Stomach (tissue), 19 donors: ENCODE measurements at places on chromosomes 3 and 15. TPM values are rescaled to one million over a fixed set of nuclear protein-coding genes. Genes with fewer than 3 reads are reported as not detected.

- no peak for DNase-seq
- H3K4me3 ChIP-seq = no peak overlapping the region
- H3K36me3 ChIP-seq = peaks cover 43% of the 10 kb centered on the region
- H3K27me3 ChIP-seq = no peaks in the 10 kb centered on the region
- H3K4me1 ChIP-seq = no peaks in the 10 kb centered on the region
These were observed 325.9 kb upstream of the CTDSPL start for GRCh38 chr3:37535526-37536432.

DNA sequence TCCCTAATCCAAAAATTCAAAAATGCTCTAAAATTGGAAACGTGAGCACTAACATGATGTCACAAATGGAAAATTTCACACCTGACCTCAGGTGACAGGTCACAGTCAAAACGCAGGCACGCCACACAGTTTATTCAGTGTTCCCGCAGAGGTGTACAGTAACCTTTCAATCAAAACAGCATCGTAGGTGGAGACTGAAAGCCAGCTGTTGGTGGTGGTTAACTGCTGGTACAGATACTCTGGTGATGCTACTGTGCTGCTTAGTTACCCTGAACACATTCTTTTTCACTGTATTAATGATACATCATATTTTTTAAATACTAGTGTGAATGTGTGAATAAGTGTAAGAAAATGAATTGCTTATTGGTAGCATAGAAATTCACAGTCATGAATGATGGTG, 23.8 kb downstream of the RAB11A start:
- H3K4me3 ChIP-seq = no peak overlapping the region
- no peaks in the 10 kb centered on the region for H3K27me3 ChIP-seq
- no peak overlapping the region for H3K27ac ChIP-seq
- no peaks in the 10 kb centered on the region for H3K4me1 ChIP-seq
- peaks cover 66% of the 10 kb centered on the region for H3K36me3 ChIP-seq
- DNase-seq = no peak

DNA sequence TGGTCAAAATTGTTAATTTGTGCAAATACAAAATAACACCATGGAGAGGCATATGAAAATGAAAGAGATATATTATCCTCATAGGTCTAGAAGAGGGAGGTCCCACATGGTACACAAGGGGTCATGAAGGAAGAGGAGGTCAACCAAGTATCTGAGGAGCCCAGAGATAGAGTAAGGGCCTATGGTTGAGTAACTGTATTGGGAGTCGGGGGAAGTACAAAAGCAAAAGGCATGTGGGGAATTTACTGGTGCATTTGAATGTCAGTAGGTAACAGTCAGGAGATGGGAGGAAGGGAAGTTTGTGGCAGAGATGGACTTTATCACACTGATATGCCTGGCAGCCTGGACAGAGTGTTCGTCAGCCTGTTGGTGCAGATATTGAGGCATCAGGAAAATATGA, 1113.7 kb downstream of the OTOL1 start:
- H3K27me3 ChIP-seq = no peaks in the 10 kb centered on the region
- H3K4me3 ChIP-seq = no peak overlapping the region
- DNase-seq = no peak
- no peak overlapping the region for H3K27ac ChIP-seq
- no peaks in the 10 kb centered on the region for H3K36me3 ChIP-seq
- no peaks in the 10 kb centered on the region for H3K4me1 ChIP-seq

GRCh38 chr15:40474581-40474980, 3.8 kb downstream of the CHST14 start:
- H3K36me3 ChIP-seq = no peaks in the 10 kb centered on the region
- no peaks in the 10 kb centered on the region for H3K27me3 ChIP-seq
- DNase-seq = no peak
- no peak overlapping the region for H3K27ac ChIP-seq
- peaks cover 21% of the 10 kb centered on the region for H3K4me1 ChIP-seq
- no peak overlapping the region for H3K4me3 ChIP-seq

DNA sequence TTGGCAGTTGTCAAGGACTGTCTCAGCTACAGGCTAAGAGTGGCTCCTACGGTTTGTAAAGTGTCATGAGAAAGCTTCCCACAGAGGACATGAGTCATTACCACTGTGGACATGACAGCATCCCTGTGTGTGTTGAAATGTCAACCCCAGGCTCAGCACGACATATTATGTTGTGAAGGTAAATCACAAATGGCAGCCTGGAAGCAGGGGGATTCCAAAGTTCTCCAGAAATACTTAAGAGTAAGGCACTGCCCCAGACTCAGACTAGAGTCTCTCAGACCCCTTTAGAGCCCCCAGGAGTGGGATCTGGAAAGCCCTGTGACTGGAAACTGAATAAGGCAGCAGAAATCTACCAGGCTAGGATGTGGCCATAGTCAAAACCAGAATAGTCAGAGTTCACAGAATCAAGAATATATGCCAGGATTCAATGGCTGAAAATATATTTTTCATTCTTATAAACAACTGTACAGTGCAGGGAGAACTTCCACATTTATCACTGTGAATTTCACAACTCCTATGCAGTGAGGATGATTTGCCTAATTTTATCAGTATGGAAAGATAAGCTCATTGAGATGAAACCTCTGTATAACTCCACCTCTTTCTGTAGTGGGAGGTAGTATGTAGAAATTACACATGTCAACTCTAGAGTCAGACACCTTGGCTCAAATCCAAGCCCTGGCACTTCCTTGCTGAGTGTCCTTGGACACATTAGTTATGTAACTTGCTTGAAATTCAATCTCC, 237.1 kb upstream of the CFAP20DC start:
- H3K4me3 ChIP-seq = no peak overlapping the region
- no peaks in the 10 kb centered on the region for H3K36me3 ChIP-seq
- H3K4me1 ChIP-seq = no peaks in the 10 kb centered on the region
- peak; percentile 31 for DNase-seq
- H3K27ac ChIP-seq = no peak overlapping the region

DNA sequence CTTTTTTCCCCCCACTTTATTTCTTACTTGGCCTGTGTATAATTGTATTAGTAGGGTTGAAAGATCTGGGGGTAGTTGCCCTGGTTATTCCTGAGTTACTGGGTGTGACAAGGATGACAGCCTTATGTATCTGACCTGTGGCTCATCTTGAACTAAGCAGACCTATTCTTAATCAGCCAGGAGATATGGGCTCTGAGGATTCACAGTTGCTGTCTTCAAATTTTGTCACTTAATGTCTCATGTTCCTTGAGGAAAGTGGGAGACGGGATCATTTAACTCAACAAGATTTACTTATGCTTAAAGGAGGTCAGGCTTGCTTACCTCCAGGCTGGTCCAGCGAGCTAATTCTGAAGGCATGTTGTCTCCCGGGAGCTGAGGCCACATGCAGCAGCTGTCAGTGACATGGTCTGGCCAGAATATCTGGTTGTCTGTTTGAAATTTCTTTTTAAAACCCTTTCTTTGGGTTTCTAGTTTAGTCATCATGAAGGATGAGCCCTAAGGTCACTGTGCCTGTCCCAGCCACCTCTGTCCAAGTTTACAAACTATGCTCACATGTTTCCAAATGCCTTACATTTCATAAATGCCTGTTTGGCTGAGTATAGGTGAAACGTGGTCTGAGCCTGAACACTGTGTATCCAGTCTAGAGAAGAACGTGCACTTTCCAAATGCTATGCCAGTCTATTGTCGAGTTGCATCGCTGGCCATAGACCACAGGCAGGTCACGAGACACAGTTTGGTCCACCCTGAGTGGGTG, 26.8 kb downstream of the LRTM1 start:
- no peak overlapping the region for H3K27ac ChIP-seq
- no peaks in the 10 kb centered on the region for H3K36me3 ChIP-seq
- H3K27me3 ChIP-seq = no peaks in the 10 kb centered on the region
- no peak overlapping the region for H3K4me3 ChIP-seq
- H3K4me1 ChIP-seq = peaks cover 5% of the 10 kb centered on the region

GRCh38 chr3:126438746-126439145, 36.9 kb downstream of the ZXDC start:
- H3K4me3 ChIP-seq = no peak overlapping the region
- no peaks in the 10 kb centered on the region for H3K27me3 ChIP-seq
- H3K4me1 ChIP-seq = no peaks in the 10 kb centered on the region
- peaks cover 39% of the 10 kb centered on the region for H3K36me3 ChIP-seq
- peak; percentile 17 for DNase-seq

DNA sequence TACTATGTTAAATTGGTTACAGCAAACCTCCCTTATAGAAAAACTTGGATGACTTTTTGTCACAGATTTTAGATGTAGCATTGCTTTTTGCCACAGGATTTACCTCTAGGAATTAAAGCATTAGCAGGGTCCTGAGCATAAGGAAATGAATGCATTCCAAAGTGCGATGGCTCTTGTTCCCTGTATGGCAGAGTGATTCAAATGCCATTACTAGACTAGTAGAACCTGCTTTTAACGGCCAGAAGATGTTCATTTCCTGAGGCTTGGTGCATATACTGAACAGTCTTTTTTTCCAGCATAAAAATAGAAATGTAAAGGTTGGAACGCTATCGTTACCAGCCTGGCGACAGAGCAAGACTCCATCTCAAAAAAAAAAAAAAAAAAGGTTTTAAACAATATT, 59.4 kb downstream of the WNT5A start:
- no peak for DNase-seq
- no peaks in the 10 kb centered on the region for H3K27me3 ChIP-seq
- no peak overlapping the region for H3K27ac ChIP-seq
- H3K4me3 ChIP-seq = no peak overlapping the region
- no peaks in the 10 kb centered on the region for H3K4me1 ChIP-seq

GRCh38 chr15:90205886-90206285, 4.8 kb downstream of the SEMA4B start:
- H3K27ac ChIP-seq = no peak overlapping the region
- peaks cover 77% of the 10 kb centered on the region for H3K4me1 ChIP-seq
- no peak for DNase-seq
- H3K36me3 ChIP-seq = peaks cover 65% of the 10 kb centered on the region
- no peaks in the 10 kb centered on the region for H3K27me3 ChIP-seq

- no peaks in the 10 kb centered on the region for H3K4me1 ChIP-seq
- H3K27me3 ChIP-seq = no peaks in the 10 kb centered on the region
- peak; percentile 26 for DNase-seq
- H3K27ac ChIP-seq = no peak overlapping the region
- no peak overlapping the region for H3K4me3 ChIP-seq
- no peaks in the 10 kb centered on the region for H3K36me3 ChIP-seq
These were observed 124.0 kb downstream of the NR1D2 start for GRCh38 chr3:24069045-24069444.

DNA sequence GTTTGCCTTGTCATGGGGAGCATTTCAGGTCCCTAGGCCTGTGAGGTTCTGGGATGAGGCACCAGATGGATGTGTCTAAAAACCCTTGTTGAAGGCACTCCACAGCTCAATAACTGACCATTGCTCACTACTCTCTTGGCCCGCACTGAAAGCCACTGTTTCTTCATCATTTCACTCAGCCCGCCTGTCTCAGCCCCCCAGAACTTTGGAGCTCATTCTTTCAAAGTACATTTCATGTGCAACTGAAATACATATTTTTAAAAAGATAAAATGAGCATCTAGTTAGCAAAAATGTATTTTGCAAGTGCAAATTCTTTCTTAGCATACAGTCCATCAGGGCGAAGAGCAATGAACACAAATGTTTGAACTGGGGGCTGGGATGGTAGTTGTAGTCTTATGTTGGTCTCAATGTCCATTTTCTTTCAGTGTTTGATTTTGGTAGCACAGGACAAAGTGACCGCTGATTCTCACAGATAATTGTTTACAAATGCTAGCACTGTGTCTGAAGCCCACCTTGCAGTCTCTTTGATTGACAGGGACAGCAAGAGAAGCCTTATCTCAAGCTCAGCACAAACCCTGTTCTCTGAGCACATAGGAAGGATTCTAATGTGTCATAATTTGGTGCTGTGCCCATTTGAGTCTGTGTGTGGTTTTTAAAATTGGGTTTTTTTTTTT, 19.6 kb downstream of the HEMK1 start:
- no peak for DNase-seq
- no peak overlapping the region for H3K27ac ChIP-seq
- H3K27me3 ChIP-seq = no peaks in the 10 kb centered on the region
- H3K4me3 ChIP-seq = no peak overlapping the region

The ARMC8 gene
- total RNA-seq = 57.2 TPM

The FETUB gene
- not detected for total RNA-seq

The IGSF11 gene
- total RNA-seq = 0.58 TPM

The UTS2B gene
- not detected for total RNA-seq

The SNX22 gene
- not detected for total RNA-seq

The GOLGA6B gene
- total RNA-seq = not detected

The TRPM1 gene
- total RNA-seq = not detected

The ATP13A4 gene
- 20.9 TPM for total RNA-seq

The TLR9 gene
- not detected for total RNA-seq
